MCF 10A (cell line): ENCODE measurements at places on chromosomes 1 and 21. TPM values are rescaled to one million over a fixed set of nuclear protein-coding genes. Genes with fewer than 3 reads are reported as not detected.

NR5A2 gene
- 0.09 TPM in 1 of 2 replicates, not detected in the other for total RNA-seq

KCNK2 gene
- total RNA-seq, result 2.9 and 5.7 TPM in 2 replicates

WNT3A gene
- 0.10 TPM in 1 of 2 replicates, not detected in the other for total RNA-seq

ACADM gene
- total RNA-seq, result 35.7 and 43.2 TPM in 2 replicates

PCP4 gene
- total RNA-seq, result not detected in 2 replicates

DTL gene
- 20.2 and 34.4 TPM in 2 replicates for total RNA-seq

MTX1 gene
- 64.6 and 67.4 TPM in 2 replicates for total RNA-seq

ARHGAP30 gene
- total RNA-seq, result 0.34 and 0.58 TPM in 2 replicates

MYBPH gene
- not detected in 2 replicates for total RNA-seq

GRCh38 chr1:82722608-82723007, 921.9 kb downstream of the ADGRL2 start:
- no peak overlapping the region for H3K4me3 ChIP-seq
- no peaks in the 10 kb centered on the region for H3K36me3 ChIP-seq
- H3K27ac ChIP-seq, result no peak overlapping the region
- no peaks in the 10 kb centered on the region for H3K27me3 ChIP-seq
- H3K4me1 ChIP-seq, result no peaks in the 10 kb centered on the region
- DNase-seq, result no peak

- no peaks in the 10 kb centered on the region for H3K27me3 ChIP-seq
- peaks cover 37% of the 10 kb centered on the region for H3K36me3 ChIP-seq
- DNase-seq, result peak; percentile 38
- no peaks in the 10 kb centered on the region for H3K4me1 ChIP-seq
- H3K4me3 ChIP-seq, result no peak overlapping the region
Measured at GRCh38 chr1:37875833-37876232, 16.4 kb upstream of the MTF1 start.

GRCh38 chr1:55582084-55582483, 366.9 kb upstream of the USP24 start:
- H3K4me1 ChIP-seq, result peaks cover 49% of the 10 kb centered on the region
- no peak overlapping the region for H3K4me3 ChIP-seq
- no peaks in the 10 kb centered on the region for H3K27me3 ChIP-seq
- H3K36me3 ChIP-seq, result peaks cover 5% of the 10 kb centered on the region
- DNase-seq, result no peak

DNA sequence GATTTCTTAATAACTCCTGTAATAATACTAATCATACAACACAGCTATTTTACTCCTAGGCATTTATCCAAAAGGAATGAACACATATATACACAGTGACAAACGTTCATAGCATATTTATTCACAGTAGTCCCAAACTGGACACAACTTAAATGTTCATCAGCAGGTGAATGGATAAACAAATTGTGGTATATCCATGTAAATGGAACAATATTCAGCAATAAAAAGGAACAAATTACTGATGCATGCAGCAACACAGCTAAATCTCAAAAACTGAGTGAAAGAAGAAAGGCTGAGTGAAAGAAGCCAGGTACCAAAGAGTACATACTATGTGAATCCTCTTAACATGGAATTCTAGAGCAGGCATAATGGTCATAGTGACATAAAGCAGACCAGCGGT, 242.7 kb upstream of the USP24 start:
- H3K36me3 ChIP-seq, result no peaks in the 10 kb centered on the region
- H3K27me3 ChIP-seq, result no peaks in the 10 kb centered on the region
- no peak overlapping the region for H3K4me3 ChIP-seq
- no peaks in the 10 kb centered on the region for H3K4me1 ChIP-seq

- peaks cover 45% of the 10 kb centered on the region for H3K36me3 ChIP-seq
- peak overlapping the region; percentile 91 for H3K4me3 ChIP-seq
- H3K27ac ChIP-seq, result peak overlapping the region; percentile 99
Measured at GRCh38 chr1:40258445-40258769, 371 bp downstream of the ZMPSTE24 start.

GRCh38 chr21:41707960-41708330, 58.9 kb downstream of the RIPK4 start:
- no peaks in the 10 kb centered on the region for H3K36me3 ChIP-seq
- no peak for DNase-seq
- H3K4me1 ChIP-seq, result peaks cover 24% of the 10 kb centered on the region
- H3K27me3 ChIP-seq, result no peaks in the 10 kb centered on the region
- no peak overlapping the region for H3K4me3 ChIP-seq
- H3K27ac ChIP-seq, result no peak overlapping the region

GRCh38 chr21:45999581-46000181, 18.1 kb downstream of the COL6A1 start:
- no peak overlapping the region for H3K4me3 ChIP-seq
- peaks cover 6% of the 10 kb centered on the region for H3K36me3 ChIP-seq
- no peak overlapping the region for H3K27ac ChIP-seq
- no peaks in the 10 kb centered on the region for H3K4me1 ChIP-seq

DNA sequence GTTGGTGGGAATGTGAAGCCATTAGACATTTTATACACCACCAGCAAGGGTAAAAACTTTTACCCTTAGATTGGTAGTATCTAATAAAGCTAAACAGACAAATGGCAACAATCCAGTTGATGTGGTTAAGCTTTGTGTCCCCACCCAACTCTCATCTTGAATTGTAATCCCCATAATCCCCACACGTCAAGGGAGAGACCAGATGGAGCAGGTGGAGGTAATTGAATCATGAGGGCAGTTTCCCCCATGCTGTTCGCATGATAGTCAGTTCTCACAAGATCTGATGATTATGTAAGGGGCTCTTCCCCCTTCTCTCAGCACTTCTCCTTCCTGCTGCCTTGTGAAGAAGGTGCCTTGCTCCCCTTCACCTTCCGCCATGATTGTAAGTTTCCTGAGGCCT, 602.3 kb downstream of the NUF2 start:
- H3K36me3 ChIP-seq, result no peaks in the 10 kb centered on the region
- no peaks in the 10 kb centered on the region for H3K4me1 ChIP-seq
- no peak for DNase-seq
- no peak overlapping the region for H3K27ac ChIP-seq
- no peaks in the 10 kb centered on the region for H3K27me3 ChIP-seq
